Stimulated activated naive B cell treated with anti-CD40 and anti-IgM and Interleukin-4, amounts not matched to agents 10 μg/mL and 1 μg/mL and 100 μg/mL, for 72 hours (primary cell): ENCODE measurements at places on chromosomes 4 and X.

DNA sequence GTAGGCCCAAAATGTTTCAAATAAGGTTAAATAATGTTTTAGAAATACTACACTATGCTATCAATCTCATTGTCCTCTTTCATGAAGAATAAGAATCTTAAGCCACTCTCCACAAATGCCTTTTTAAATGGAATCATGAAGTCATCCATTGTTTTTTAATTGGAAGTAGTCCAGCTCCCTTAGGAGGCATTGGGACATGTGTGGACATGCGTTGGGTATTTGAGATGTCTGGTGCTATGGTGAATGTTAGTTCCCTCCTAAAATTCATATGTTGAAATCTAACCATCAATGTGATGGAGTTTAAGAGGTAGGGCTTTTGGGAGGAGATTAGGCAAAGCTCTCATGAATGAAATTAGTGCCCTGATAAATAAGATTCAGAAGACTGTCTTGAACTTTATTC lies 289.0 kb downstream of the C4orf33 start:
- DNase-seq, result no peak

DNA sequence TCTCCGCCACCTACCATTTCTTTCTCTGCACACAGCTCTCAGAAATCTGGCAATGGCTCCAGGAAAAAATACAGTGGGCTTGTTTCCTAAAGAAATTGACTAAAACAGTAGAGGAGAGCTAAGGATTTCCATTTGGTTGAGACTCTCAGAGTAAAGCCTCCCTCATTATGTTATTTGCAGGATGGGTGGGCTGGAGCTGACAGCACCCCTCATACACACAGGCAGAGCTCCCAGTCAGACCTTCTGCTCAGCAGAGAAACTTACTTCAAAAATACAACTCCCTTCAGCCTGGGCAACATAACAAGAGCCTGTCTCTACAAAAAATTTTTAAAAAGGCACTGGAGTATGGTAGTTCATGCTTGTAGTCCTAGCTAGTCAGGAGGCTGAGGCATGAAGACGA lies 44.9 kb downstream of the ENPEP start:
- no peak for DNase-seq

GRCh38 chr4:105598787-105599186 lies 46.4 kb downstream of the ARHGEF38 start:
- DNase-seq, result no peak

DNA sequence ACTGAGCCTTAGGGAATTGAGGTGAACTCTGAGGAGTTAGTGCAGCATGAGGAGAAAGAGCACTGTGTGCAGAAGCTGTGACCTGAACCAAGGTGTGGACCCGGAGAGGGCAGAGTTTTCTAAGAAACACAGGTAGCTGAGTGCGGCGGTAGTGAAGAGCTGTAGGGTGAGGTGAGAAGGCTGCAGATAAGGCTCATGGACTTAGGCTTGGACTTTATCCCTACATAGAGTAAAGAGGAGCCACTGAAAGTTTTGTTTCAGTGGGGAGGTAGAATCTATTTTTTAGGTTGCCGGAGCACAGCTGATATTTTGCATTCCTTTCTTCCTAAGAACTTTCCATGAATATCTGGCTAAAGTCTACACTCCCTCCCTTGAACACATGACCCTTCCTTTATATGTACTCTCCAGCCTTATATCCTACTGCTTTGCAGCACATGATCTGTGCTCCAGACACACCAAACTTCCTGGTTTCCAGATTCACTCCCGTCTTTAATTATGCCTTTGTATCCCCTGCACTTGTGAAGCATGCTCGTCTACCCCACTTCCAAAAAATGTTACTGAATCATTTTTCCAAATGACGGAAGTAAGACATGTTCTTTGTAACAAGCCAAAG lies 10.6 kb upstream of the PGRMC2 start:
- no peak for DNase-seq

GRCh38 chr4:159012381-159012780 lies 90.5 kb upstream of the RAPGEF2 start:
- DNase-seq, result no peak
